ENCODE measurements at places on chromosomes 11 and 22. TPM values are rescaled to one million over a fixed set of nuclear protein-coding genes. Genes with fewer than 3 reads are reported as not detected.

DNA sequence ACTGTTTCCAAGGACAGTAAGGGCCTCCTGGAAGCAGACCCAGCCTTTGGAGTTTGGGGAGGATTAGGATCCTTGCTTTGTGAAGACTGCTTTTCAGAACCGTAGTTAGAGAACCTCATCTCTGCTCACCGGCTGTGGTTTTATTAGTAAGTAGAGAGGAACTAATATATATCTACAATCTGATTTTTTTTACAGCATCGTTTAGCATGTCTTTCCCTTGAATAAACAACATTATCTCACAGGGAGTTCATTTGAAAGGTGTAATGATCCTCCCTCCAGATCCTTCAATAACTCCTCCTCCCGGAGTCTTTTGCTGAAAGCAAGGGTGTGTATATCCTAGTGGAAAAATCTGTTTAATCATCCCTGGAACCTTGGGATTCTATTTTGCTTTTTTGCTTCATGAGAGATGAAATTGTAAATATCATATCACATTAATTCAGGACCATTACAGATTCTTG, 132.7 kb downstream of the DBX1 start:
- no peak for DNase-seq

- DNase-seq: no peak
Observed at GRCh38 chr11:47152126-47152952, 24.3 kb downstream of the ARFGAP2 start.

OR8D1 gene
- total RNA-seq: not detected

MAPK8IP2 gene
- 0.83 TPM for total RNA-seq

Measured in ureter (tissue), 1 donor.